Panc1 (cell line): ENCODE measurements at places on chromosomes 1 and 21. TPM values are rescaled to one million over a fixed set of nuclear protein-coding genes. Genes with fewer than 3 reads are reported as not detected.

GRCh38 chr1:226786550-226786949 is 47.5 kb upstream of the ITPKB start:
- no peak for DNase-seq

DNA sequence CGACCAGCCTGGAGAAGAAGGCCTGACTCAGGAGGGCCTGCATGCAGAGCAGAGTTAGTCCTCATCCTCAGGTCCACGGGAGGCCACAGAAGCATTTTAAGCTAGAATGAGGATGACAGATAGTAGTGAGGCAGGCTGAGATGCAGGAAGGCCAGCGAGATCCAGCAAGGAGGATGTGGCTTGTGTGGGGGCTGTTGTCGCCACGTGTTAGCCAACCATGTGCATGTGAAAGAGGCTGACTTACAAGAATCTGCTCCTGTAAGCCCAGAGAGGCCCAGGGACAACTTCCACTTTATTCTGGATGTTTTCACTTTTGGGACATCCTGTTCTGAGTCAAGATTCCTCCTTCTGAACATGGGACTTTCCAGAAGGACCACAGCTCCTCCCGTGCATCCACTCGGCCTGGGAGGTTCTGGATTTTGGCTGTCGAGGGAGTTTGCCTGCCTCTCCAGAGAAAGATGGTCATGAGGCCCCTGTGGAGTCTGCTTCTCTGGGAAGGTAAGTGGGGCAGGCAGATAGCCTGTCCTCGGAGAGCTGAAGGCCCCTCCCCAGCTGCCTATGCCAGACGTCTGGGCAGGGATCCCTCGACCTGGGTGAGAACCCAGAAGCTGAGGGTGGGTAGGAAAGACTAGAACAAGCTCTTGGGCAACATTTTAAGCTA is at the start of gene SLAMF8:
SLAMF8 (plus strand) TSS at position 433 of the 661 bp plus-strand sequence; CDS start at position 459, 26 bp downstream.
- DNase-seq = no peak

- DNase-seq = no peak
Observed at GRCh38 chr1:15384301-15384901, 25.3 kb upstream of the EFHD2 start.

- no peak for DNase-seq
Observed at GRCh38 chr1:45359882-45360513, 19.8 kb upstream of the MUTYH start.

DNA sequence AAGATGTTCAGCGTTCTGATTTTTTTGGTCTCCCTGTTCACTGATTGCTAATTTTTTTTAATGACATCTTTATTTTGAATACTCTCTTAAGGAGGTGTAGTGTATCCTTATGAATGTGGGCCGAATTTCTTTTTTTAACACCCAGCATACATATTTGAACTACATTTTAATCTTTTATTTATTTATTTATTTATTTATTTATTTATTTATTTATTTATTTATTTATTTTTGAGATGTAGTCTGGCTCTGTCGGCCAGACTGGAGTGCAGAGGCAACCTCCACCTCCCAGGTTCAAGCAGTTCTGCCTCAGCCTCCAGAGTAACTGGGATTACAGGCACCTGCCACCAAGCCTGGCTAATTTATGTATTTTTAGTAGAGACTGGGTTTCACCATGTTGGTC is 15.1 kb downstream of the ZBTB8A start:
- DNase-seq = no peak

DNA sequence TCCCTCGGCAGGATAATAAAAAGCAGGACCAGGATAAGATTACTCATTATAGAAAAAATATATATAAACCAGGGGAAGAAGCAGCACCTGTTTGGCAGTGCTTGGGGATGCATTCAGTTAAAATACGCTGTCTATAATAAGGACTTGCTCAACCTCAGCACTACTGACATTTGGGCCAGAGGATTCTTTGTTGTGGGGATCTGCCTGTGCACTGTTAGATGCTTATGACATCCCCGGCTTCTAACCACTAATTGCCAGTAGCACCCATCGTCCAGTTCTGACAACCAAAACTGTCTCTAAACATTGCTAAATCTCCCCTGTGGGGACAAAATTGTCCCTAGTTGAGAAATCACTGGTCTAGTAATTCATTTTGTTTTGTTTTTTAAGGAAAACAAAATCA is 242.1 kb downstream of the SLC45A1 start:
- DNase-seq = no peak

GRCh38 chr21:29121759-29122158 is 8.7 kb upstream of the MAP3K7CL start:
- no peak for DNase-seq

DNA sequence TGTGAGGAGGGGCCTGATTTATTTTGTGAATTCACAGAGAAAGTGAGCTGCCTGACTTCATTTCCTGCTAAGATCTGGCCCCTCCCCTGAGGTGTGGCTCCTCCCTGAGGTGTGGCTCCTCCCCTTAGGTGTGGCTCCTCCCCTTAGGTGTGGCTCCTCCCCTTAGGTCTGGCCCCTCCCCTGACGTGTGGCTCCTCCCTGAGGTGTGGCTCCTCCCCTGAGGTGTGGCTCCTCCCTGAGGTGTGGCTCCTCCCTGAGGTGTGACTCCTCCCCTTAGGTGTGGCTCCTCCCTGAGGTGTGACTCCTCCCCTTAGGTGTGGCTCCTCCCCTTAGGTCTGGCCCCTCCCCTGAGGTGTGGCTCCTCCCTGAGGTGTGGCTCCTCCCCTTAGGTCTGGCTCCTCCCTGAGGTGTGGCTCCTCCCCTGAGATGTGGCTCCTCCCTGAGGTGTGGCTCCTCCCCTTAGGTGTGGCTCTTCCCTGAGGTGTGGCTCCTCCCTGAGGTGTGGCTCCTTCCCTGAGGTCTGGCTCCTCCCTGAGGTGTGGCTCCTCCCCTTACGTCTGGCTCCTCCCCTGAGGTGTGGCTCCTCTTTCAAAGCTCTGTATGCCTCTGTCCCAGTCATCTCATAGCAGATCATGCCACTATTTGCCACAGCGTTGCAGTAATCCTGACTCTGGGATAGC is 26.9 kb upstream of the LRRC3 start:
- DNase-seq = no peak

- no peak for DNase-seq
Observed at GRCh38 chr21:27622631-27623030, 655.7 kb upstream of the ADAMTS5 start.

The VSIG8 gene
- not detected for total RNA-seq

The C1orf141 gene
- total RNA-seq = not detected
